ENCODE measurements at places on chromosomes 3 and 15.

- no peak for DNase-seq
These were observed 172.8 kb upstream of the UBE3A start for GRCh38 chr15:25611603-25612002.

- DNase-seq = no peak
These were observed 45.5 kb downstream of the SYN2 start for GRCh38 chr3:12049675-12050074.

- no peak for DNase-seq
These were observed 8.1 kb downstream of the FAM131A start for GRCh38 chr3:184345317-184346144.

GRCh38 chr3:49386056-49386756 is 25.6 kb downstream of the RHOA start:
- no peak for DNase-seq

GRCh38 chr15:64333986-64334929 is 21.7 kb downstream of the CSNK1G1 start:
- no peak for DNase-seq

DNA sequence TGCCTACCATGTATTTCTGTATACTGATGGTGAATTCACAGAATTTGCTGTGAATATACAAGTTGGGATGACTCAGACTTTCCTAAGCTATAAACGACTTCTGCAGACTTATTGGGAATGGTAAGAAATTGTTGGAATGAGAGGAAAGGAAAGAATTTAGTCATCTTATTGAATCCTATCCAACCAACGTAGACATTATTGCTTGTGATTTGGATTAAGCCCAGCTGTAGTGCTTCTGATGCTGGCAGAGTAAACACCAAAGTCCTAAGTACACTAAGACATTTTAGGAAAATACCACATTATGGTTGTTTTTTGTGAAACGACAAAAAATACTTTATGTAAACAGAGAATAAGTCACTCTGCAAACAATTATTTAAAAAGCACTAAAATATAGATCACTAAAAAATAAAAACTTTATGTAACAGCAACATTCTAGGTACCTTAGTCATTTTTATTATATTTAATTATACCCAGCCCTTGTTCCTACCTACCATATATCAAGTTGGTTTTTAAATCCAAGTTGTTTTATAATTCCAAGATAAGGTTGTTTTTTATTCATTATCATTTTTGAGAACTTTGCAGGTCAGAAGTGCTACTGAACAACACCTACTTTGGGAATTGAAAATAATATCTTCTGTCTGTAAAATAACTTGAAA is 99.2 kb upstream of the MLF1 start:
- DNase-seq = no peak

- DNase-seq = no peak
These were observed 11.3 kb downstream of the EHD4 start for GRCh38 chr15:41961001-41961518.

- DNase-seq = no peak
These were observed 145.0 kb downstream of the STAC start for GRCh38 chr3:36525115-36525801.

GRCh38 chr15:65954289-65954741 is 85.0 kb downstream of the RAB11A start:
- no peak for DNase-seq

GRCh38 chr3:25945836-25946235 is 155.9 kb downstream of the OXSM start:
- no peak for DNase-seq

DNA sequence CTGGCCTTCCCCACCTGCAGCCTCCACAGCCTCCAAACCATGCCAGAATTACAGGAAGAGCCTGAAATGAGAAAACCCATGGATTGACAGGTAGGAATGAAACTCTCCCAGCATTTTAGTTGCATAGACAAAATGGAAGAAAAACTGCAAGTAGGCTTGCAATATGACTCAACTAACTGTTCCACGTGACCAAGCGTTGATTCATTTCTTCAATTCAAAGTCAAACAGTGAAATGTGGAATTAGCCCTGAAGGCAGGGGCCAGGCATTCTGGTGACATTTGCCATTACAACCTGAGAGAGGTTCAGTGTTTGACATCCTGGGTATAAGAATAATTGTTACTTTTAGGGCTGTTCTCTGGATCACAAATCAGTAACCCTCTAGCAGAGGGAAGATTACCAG is 676.5 kb upstream of the CFAP20DC start:
- DNase-seq = peak; percentile 39

- DNase-seq = no peak
These were observed 185.9 kb downstream of the FNDC3B start for GRCh38 chr3:172225215-172225707.

DNA sequence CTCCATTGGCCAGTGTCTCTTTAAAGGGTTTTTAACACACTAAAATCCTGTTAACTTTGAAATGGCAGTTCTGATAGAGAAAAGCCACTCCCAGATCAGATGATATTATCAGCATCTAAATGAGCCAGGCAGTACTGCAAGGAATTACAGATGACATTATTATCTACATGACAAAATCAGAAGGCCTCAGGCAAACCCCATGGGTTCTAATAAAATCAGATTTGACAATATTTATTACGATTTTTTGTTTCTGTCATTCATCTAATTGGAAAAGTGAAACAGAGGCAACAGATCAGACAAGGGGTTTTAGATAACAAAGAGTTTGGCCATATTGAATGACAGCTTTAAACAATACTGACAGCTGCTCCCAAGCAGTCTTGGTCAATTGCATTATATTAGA is 112.7 kb downstream of the FEZF2 start:
- DNase-seq = no peak

DNA sequence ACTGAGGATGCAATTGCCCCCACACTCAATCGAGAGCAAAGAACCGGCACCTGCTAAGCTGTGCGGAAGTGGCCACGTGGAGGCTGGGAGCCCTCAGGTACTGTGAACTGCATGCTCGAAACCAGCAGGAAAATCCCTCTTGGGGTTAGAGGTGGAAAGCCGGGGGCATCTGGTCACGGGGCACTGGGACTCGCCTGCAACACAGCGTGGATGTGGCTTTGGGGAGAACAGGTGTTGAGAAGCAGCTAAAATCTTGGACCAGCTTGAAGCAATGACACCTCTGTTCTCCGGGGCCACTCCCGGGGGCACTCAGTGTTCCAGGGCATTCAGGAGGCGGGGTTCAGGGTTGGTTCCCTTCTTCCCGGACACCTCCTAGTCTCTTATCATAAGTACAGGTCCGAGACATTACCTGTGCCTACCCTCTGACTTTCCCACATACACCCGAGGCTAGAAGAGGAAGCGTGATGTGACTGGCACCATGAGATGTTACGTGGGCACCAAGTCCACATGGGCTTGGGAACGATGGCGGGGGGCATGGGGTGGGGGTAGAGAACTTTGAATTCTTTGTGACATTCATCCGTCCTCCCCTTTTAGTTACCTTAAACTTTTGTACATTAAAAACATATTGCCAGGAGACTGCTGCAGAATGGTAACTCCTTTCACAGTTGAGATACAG is 172.0 kb downstream of the ADAMTS17 start:
- DNase-seq = no peak

GRCh38 chr15:31234815-31235214 is 91.8 kb upstream of the KLF13 start:
- DNase-seq = no peak

- no peak for DNase-seq
These were observed 120.6 kb downstream of the CD47 start for GRCh38 chr3:107969994-107970819.

DNA sequence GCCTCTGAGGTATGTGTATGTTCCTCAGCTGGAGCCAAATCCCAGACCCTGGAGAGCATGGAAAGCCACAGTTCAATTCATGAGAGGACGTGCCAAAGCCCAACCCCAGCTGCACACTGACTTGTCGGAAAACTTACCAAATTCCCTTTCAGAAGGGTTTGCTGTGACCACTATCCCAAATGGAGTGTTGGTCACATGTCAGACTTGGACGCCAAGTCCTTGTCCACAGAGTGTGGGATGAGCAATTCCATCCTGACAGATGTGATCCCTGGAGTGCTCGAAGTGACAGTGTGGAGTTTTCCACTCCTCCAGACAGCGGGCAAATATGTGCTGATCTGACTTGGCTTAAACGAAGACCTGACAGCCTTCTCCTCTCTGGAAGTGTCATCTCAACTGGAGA is 71.2 kb downstream of the RORA start:
- DNase-seq = no peak

- DNase-seq = no peak
These were observed 318.9 kb upstream of the IL12A start for GRCh38 chr3:159669766-159670165.

DNA sequence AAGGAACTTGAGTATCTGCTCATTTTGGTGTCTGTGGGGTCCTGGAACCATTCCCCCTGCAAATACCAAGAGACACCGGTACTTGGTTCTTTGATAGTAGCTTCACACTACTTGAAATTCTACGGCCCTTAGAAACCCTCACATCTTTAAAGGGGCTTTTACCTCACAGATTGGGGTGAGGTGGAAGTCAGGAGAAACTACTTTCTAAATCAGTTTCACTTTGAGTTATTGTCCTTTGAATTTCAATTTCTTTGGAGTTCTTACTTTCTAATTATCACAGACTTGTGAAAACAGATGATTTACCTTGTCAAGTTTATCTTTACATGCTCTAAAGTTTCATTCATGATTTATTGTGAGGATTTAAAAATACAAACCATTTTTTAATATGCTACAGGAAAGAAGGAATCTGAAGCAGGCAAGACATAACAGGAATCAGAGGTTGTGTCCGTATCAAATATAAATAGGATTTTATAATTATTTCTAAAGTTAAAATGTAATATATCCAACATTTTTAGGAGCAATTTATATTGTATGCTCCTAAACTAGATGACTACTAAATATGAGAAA is 98.9 kb downstream of the NEDD4 start:
- peak; percentile 1 for DNase-seq

DNA sequence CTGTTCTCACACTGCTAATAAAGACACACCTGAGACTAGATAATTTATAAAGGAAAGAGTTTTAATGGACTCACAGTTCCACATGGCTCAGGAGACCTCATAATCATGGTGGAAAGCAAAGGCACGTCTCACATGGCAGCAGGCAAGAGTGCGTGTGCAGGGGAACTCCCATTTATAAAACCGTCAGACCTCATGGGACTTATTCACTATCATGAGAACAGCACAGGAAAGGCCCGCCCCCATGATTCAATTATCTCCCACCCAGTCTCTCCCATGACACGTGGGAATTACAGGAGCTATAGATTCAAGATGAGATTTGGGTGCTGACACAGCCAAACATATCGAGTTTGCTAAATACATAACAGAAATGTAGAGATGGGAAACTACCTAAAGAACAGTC is 39.5 kb upstream of the DGKG start:
- DNase-seq = no peak

All from GM06990 (cell line).